ENCODE measurements at places on chromosomes 5 and 9.

DNA sequence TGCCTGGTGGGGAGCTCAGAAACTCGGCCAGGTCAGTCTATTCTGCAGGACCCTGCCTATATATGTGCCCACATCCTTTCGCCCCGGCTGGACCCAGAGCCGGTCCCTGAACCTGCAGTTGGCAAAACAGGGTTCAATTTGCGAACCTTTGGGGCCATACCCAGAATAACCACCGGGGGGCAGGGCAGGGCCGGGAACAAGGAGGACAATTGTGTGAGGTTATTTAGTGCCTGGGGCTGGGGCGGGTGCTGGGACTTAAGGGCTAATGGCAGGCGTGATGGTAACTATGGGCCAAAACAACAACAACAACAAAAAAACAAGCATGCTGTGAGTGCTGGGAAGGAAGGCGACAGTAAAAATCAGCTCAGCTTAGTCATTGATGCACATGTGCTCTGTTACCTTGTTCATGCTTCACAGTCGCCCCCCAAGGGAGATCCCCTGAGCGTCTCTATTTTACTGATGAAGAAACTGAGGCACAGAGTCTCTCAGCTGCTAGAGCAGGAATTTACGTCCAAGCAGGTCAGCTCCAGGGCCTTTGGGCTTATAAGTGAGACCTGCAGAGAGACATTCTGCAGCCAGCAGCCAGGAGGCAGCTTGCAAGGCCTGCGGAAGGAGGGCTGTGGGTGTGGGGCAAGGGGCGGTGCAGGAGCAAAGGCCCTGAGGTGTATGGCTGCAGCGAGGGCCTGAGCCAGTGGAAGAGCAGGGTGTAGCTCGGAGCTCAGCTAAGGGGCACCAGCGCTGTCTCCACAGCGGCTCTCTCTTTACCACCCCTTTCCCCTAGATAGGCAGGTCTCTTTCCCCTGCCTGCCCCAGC, 106.0 kb downstream of the PHF2 start:
- DNase-seq: no peak

DNA sequence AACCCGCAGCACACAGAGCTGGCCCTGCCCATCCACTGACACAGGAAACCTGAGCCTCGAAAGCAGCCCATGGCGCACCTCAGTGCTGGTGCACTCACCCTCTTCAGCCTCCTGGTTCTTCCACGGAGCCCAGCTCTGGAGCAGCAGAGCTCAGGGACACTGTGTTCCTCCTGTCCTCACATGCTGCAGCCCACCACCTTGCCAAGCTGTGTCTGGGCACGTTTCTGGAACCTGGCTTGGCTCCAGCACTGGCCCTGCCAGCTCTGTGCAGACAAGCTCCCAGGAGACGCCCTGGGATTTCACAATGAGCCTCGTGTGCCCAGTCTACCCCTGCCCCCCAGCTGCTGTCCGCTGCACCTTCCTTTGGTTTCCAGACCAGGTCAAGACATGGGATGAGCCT, 119.5 kb downstream of the SYK start:
- DNase-seq: no peak

GRCh38 chr9:137307255-137308056, 5.4 kb upstream of the NRARP start:
- no peak for DNase-seq

- DNase-seq: no peak
These were observed 14.1 kb upstream of the IQGAP2 start for GRCh38 chr5:76388791-76389512.

- no peak for DNase-seq
These were observed 708.6 kb upstream of the WWC1 start for GRCh38 chr5:167582886-167583285.

- DNase-seq: no peak
These were observed 128.7 kb downstream of the BRINP1 start for GRCh38 chr9:119240546-119240945.

DNA sequence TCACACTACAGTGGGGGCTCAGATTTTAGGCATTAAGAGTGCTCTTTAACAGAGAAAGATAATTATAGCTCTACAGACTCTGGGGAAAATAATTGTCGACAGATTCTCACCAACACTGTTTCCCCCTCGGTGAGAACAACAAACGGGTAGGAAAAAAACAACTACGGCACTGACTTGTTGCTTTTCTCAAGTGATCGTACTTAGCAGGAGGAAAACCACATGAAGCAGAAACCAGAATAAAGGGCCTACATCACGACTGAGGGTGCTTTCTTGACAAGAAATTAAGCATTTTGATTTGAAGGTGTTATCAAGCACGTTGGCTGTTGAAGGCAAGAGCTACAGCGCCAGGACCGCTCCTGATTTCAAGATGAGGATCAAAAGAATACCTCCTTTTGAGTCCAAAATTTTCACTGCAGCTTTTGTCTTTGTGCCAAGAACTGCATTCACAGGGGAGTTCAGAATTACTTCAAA, 27.2 kb upstream of the CER1 start:
- DNase-seq: no peak

GRCh38 chr9:124941679-124942561, 1.0 kb upstream of the GOLGA1 start:
- peak; percentile 21 for DNase-seq
